ENCODE measurements at places on chromosomes 1 and 21.

GRCh38 chr1:910881-911721, 12.6 kb upstream of the SAMD11 start:
- DNase-seq = no peak

- no peak for DNase-seq
These were observed 359.8 kb downstream of the DUSP10 start for GRCh38 chr1:221381910-221382623.

- DNase-seq = no peak
These were observed 741.1 kb upstream of the B3GALT2 start for GRCh38 chr1:193927550-193927949.

DNA sequence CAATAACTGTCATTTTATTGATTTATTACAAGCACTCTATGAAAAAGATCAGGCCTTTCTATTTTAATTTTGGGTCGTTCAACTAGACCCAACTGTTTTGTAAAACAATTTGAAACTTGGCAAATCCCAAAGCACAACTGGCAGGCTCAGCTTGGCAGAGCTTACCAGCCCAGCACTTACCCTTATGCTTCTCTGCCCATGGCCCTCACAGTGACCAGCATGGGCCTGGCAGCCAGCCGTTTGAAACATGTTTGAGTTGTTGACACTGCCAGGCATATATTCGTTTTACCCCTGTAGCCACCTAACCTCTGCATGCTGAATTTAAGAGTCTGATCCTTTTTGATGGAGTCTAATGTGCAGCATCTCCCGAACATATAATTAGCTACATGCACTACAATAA, 796.7 kb upstream of the ADGRL2 start:
- DNase-seq = no peak

- DNase-seq = no peak
These were observed 142.8 kb upstream of the HOOK1 start for GRCh38 chr1:59671953-59672305.

GRCh38 chr1:208129487-208129886, 114.7 kb downstream of the PLXNA2 start:
- no peak for DNase-seq

DNA sequence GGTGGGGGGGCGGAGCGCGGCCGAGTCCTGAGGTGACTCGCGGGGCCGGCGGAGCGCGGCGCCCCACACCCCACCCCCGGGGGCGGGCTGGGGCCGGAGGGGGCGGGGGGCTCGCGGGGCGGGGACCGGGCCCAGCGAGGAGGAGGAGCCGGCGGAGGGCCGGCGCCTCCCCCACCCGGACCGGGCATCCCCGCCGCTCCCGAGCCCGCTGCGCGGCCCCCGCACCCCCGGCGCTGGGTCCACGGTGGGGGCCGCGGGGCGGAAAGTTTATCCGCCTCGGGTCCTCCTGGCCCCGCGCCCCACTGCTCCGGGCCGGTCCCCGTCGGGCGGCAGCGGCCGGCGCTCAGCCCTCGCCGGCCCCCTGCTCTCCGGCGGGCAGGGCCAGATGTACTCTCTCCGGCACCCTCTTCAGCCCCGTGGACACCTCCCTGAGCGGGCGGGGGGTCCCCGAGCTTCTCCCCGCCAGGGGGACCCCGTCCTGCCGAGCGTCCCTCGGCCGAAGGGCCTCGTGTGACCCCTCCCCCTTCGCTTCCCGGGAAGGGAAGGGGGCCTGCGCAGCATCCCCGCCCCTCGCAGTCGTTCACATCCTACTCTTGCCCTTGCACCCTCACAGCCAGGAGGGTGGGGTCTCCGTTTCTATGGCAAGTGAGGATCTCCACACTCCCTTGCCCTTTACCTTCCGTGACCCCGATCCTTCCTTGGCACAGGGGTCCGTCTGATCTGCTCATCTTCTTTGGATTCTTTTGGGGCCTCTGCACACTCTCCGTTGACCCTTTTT, 663 bp downstream of the CAMTA1 start:
- DNase-seq = no peak

DNA sequence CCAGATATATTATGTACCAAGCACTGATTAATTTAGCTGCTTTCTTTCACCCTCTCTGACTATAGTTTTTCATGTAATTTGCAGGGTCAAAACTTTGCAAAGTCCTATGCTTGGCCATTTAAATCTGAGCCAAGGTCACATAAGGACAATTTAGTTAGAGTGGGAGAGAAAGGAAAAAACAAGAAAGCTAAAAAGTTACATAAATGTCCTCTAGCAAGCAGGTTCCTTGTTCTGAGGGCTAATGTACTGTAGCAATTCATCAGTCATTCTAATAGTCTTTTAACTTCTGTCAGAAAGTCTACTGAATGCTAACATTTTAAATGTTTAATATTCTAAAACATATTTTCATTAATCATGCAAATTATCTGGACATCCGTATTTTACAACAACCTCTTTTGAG, 68.3 kb downstream of the SAMSN1 start:
- DNase-seq = no peak

DNA sequence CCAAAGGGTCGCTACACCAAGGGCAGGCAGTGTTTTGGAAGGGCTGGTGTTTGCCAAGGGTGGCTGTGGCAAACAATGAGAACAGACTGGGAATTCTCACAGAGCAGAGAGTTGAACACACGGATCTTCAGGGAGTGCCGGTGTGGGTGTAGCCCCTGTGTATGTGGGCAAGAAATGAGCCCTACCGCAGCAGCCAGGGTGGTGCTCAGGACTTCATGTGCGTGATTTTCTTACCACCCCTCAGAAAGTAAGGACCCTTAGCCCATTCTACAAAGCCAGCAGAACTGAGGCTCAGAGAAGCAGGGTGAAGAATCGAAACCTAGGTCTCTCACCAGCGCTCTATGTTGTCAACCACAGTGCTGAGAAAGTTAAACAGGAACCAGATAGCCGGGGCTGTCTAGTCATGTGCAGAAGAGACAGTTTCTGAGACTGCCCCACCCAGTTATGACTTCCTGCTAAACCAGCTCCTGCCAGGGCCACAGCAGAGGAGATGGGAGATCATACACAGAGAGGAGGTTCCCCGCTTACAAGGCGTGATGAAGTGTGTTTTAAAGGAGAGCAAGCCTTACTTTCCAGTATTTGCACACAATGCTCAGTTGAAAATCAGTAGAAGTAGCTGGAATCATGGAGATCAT, 21.9 kb upstream of the MORC3 start:
- DNase-seq = no peak

DNA sequence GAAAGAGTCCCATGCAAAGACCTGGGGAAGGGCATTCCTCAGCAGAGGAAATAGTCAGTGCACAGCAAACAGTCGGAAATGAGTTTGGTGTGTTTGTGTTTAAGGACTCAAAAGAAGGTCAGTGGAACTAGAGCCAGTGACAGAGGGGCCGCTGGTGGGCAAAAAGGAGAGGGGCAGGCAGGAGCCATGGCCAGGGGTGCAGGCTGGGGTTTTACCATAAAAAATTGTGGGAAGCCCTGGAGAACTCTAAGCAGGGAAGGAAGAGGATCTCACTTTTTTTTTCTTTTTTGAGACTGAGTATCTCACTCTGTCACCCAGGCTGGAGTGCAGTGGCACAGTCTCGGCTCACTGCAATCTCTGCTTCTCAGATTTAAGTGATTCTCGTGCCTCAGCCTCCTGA, 33.7 kb upstream of the TARDBP start:
- DNase-seq = no peak

GRCh38 chr1:234564035-234565029, 45.6 kb downstream of the IRF2BP2 start:
- peak; percentile 82 for DNase-seq

- DNase-seq = no peak
These were observed 5.1 kb downstream of the GORAB start for GRCh38 chr1:170536924-170537551.

DNA sequence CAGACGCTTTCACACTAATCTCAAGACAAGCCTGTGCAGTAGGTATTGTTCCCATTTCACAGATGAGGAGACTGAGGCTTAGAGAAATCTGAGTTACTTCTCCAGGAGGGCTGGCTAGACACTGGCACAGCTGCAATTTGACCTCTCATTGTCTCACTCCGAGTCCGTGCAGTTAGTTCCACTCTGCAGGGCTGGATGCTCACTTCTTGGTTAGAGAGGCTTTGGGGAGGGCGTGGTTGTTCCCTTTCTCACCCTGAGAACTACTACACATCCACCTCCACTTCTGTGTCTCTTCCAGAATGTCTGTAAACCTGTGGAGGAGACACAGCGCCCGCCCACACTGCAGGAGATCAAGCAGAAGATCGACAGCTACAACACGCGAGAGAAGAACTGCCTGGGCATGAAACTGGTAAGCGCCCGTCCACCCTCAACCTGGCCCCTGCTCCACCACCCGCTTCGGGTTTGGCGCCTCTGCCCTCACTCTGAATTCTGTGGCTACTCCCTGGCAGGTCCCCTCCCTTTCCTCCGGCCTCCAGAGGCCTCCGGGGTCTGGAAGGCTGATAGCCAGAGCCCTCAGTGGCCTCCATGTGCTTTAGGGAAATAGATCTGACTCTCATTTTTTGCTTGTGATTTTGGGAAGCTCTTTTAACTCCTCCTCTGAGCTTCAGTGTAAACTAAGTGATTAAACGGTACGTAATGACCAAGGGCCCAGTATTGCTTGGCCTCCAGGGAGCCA, 29.1 kb downstream of the EIF2D start:
- DNase-seq = no peak

GRCh38 chr1:31407029-31407626, 5.9 kb upstream of the SERINC2 start:
- DNase-seq = no peak

DNA sequence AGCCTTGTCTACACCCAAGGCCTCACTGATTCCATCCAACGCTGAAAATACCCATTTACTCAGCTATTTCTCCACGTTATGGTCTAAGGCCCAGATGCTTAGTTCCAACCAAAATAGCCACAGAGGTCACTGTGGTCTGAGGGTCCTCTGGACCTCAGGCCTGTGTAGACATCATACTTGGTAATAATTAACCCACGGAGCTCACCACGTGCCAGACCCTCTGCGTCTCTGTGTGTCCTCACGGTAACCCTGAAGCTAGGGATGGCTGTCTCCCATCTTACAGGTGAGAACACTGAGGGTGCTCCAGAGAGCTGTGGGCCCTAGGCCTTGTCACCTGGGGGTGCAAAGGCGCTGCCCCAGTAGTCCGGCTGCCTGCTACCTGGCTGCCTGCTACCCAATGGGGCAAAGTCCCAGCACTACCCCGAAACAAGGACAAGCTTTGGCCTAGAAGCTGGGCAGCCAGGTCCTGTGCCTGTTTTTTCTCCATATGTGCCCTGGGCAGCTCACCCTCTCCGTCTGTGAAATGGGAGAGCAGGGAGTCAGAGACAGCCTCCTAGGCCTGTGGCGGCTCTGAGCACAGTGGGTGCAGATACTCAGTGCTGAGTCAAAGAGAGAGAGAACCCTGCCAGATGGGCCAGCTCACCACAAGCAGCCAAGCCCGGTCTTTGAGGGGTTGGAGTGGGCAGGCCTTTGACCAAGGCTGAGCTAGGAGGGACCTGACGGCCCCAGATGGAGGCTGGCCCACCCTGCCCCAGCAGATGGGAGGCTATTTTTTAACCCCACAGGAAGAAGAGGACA, 17.0 kb upstream of the RUNX3 start:
- DNase-seq = no peak

DNA sequence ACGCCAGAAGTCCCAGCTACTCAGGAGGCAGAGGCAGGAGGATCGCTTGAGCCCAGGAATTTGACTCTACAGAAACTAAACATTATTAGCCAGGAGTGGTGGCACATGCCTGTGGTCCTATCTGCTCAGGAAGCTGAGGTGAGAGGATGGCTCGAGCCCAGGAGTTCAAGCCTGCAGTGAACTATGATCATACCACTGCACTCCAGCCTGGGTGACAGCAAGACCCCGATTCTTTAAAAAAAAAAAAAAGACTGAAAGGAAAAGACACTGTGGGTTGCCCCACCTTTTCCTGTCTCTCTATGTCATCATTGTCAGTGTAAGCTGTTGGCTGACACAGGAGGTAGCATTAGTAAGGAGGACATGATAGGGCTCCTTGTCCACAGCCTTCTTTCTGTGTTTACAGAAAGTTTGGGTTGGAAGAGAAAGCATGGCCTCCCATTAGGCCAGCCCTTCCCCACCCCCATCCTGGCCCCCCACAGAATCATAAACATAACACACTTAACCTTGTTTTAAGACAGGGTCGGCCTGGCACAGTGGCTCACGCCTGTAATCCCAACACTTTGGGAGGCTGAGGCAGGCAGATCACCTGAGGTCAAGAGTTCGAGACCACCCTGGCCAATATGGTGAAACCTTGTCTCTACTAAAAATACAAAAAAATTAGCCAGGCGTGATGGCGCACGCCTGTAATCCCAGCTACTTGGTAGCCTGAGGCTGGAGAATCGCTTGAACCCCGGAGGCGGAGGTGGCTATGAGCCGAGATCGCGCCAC, 20.6 kb upstream of the RCAN3 start:
- DNase-seq = no peak

- no peak for DNase-seq
These were observed at the start of gene CACNA1E for GRCh38 chr1:181483285-181484195. Gene CACNA1E, plus strand, starts transcription at chr1:181483517. Its CDS starts 228 bp downstream, at chr1:181483745.

DNA sequence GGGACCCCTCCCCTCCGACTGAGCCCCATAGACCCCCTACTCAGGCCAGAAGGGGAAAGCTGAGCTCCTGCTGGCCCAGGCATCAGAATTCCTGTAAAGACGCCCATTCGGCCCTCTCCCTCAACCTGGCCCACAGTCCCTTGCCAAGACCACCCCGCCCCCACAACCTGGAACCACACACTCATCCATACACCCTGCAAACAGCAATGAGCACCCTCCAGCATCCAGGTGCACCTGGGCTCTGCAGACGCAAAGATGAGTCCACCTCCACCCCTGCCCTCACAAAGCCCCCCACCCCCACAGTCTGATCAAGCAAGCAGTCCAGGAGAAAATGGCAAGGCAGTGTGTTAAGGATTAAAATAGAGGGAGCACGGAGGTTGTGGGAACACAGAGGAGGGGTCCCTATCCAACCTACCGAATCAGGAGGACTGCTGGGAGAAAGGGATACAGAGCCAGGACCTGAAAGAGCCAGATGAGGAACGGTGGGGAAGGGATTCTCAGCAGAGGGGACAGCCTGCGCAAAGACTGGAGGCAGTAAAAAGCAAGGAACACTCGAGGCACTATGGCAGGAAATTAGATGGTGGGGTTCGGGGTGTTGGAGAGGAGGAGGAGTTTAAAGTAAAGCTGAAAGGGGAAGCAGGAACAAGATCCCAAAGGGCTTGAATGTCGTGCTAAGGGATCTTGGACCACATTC, 67.3 kb upstream of the LAPTM5 start:
- DNase-seq = no peak

- DNase-seq = no peak
These were observed 104.0 kb downstream of the PAX7 start for GRCh38 chr1:18734461-18735223.

- no peak for DNase-seq
These were observed 308.3 kb upstream of the USP25 start for GRCh38 chr21:15421441-15421881.
